Thoracic aorta (tissue), 2 donors: ENCODE measurements at places on chromosomes 16 and 17. TPM values are rescaled to one million over a fixed set of nuclear protein-coding genes. Genes with fewer than 3 reads are reported as not detected.

Gene MYH2
- 0.28 TPM for total RNA-seq

Gene CCL4
- 16.5 TPM for total RNA-seq

Gene PITPNM3
- total RNA-seq: 3.1 TPM

Gene CCDC102A
- 43.2 TPM for total RNA-seq

Gene TMEM220
- total RNA-seq: 7.5 TPM

Gene MYLK3
- total RNA-seq: 0.14 TPM

Gene CD300H
- total RNA-seq: not detected

- DNase-seq: no peak
These were observed 9.1 kb upstream of the CCL5 start for GRCh38 chr17:35889241-35889640.

DNA sequence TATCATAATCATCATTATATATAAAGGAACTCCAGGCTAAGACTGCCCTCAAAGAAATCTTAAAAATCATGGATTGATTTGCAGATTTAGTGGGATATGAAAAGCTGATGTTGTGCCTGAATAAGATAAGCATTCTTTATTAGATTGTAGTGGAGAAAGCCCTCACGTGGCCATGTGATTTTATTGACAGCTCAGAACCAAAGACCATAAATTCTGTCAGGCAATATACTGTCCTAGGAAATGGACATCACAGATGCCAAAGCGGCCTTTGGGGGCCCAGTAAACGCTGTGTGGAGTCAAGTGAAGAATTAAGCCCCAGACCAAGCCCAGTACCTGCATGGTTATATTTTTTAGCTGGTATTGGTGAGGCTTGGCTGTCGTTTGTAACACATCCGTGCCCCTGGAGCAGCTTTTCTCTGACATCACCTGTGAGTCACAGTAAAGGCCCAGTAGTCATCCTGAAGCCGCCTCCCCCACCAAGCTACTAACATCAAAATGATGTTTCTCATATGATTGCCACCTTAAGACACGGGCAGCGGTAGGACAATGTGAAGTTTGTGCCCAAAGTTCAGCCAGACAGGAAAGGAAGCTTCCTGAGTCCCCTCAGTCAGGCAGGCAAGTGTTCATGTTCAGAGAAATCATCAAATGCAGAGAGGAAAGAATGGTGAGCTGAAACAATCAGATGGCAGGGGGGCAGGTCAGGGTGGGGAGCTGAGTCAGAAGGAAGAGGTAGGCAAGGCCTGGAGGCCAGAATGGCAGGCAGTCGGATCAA lies 209.4 kb downstream of the IRX3 start:
- DNase-seq: no peak

GRCh38 chr16:57675741-57676551 lies 7.8 kb downstream of the ADGRG3 start:
- DNase-seq: no peak

GRCh38 chr16:51392521-51393187 lies 241.6 kb upstream of the SALL1 start:
- DNase-seq: no peak

- DNase-seq: no peak
These were observed 20.8 kb downstream of the CRYM start for GRCh38 chr16:21257284-21257683.

DNA sequence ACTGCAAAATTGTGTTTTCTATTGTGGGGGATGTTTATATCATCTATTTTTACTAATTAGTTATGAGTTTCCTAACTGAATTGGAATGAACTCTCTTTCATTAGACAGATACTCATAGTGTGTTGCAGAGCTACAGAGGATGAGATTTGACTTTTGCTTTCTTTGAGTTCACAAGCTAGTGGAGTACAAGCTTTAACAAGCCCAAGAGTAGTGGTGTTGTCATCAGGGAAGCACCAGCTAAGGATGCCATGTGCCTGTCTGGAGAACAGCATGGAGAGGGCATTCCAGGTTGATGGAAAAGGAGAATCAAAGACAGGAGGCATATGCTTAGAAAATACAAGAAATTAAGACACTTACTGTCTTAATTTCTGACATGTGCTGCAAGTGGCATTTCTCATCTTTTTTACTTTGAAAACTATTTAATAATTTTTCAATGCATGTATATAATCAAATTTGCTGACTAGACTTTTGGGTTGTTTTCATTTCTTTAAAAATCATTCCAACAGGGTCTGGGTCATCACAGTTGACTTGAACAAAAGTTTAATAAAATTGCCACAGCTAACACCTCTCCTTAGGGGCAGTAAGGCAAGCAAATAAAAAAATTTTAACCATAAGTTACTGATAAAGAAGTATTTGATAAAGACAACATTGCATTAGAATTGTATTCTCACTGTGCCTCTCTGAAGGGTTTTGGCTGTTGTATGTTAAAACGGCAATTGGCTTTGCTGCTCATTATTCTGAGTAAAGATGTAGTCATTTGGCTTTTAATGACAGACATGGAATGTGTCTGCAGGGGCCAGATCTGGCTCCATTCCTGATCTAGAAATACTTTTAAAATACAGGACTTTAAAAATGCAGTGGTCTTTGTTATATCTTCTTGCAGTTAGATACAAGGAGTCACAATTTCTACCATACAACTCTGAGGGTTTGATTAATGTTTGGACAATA lies 323.7 kb upstream of the CDH11 start:
- DNase-seq: no peak

DNA sequence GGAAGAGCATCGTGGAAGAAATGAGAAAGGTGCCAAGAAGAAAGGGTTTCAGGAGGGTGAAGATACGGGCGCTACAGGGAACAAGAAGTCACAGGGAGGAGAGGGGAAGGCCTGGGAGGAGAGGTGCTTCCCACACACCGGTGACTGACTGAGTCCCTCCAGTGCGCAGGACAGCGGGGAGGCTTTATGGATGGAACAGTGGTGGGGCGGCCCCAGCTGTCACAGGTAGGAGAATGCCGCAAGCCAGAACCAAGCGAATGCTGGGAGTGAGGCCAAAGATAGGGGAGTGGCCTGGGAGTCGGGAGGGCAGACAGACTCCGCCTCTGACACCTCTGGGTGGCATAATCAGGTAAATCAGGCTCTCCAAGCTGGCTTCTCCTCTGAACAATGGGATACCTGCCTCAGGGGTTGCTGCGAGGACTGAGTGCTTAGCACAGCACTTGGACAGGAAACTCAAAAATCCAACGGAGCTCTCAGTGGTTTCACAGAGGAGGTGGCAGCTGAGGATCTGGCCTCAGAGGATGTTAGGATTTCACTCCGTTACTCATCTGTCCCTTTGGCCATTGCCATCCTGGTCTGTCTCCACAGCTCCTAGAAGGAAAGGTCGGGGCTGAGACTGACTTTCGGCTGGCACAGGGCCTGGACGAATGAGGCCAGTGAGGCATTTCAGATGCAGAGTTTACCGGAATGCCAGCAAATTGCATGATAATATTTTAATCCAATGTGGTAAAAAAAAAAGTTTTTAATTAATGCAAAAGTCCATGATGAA lies 717 bp upstream of the CNP start:
- no peak for DNase-seq

- no peak for DNase-seq
These were observed 4.0 kb downstream of the HIC1 start for GRCh38 chr17:2058586-2059546.

- DNase-seq: no peak
These were observed 9.3 kb downstream of the ZFPM1 start for GRCh38 chr16:88462396-88462795.
